ENCODE measurements at places on chromosomes 16 and 17.

DNA sequence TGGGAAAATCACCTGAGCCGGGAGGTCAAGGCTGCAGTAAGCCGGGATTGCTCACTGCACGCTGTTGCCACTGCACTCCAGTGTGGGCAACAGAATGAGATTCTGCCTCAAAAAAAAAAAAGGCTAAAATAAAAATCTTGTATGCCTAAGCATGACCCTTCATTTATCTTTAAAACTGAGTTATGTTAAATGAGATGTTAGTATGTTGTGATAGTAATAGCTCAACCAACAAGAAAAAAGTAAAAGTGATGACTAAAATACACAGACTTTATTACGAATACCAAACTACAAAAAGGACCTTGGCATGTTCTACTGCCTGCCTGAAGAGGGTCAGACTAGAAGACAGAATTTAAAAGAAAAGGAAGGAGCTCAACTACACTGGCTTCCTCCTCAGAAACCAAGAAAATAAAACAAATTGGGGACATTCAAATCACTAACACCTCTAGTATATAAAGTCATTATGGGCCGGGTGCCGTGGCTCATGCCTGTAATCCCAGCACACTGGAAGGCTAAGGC is 4.4 kb downstream of the SMURF2 start:
- DNase-seq = no peak

- DNase-seq = no peak
Observed at GRCh38 chr17:74427048-74427762, 4.7 kb upstream of the GPRC5C start.

DNA sequence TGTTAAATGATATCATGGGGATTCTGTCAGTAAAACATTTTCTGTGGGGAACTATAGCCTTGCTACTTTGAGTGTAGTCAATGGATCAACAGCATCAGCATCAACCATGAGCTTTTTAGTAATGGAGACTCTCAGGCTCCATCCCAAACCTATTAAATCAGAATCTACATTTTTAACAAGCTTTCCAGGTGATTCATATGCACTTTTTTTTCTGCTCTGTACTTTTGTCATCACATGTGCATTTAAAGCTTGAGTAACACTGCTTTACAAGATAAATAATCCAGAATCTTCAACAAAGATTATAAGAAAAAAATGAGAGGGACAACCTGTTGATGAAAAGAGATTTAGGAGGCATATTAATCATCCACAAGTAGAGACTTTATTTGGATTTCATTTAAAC is 23.5 kb downstream of the NUP93 start:
- DNase-seq = no peak

- DNase-seq = no peak
Observed at GRCh38 chr17:15377616-15378015, 36.2 kb upstream of the TEKT3 start.

DNA sequence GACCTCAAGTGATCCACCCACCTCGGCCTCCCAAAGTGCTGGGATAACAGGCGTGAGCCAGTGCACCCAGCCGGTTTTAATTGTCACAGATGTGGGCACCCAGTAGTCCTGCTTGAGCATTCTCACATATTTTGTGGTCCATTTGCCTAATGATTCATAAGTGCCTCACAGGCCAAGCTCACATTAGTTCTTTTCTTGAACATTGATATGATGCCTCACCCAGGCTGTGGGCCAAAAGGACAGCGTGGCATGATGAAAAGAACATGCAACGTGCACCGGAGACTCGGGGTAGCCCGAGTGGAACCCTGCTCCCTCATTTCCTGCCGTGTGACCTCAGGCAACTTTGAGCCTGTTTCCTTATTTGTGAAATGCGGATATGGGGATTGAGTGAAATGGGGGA is 181.9 kb downstream of the SNX29 start:
- DNase-seq = no peak

DNA sequence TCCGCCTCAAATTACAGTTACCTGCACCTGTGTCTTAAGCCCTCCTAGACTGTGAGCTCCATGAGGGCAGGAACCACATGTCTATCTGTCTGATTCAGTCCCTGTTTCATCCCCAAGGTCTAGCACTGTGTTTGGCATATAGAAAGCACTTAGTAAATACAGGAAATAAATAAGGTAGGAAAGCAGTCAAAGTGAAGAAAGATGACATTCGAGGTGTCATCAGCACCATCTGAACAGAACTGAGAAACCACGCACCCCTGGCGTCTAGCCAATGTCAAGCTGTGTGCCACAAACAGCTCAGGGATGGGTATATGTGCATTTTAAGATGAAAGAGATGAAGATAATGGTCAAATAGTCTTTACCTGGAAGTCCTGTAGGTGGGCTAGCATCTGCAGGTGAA is 79.6 kb upstream of the ATP2A3 start:
- peak; percentile 69 for DNase-seq

- DNase-seq = no peak
Observed at GRCh38 chr16:84175350-84176081, 11.3 kb downstream of the TAF1C start.

GRCh38 chr16:81278526-81278925 is 36.2 kb upstream of the GAN start:
- DNase-seq = no peak

DNA sequence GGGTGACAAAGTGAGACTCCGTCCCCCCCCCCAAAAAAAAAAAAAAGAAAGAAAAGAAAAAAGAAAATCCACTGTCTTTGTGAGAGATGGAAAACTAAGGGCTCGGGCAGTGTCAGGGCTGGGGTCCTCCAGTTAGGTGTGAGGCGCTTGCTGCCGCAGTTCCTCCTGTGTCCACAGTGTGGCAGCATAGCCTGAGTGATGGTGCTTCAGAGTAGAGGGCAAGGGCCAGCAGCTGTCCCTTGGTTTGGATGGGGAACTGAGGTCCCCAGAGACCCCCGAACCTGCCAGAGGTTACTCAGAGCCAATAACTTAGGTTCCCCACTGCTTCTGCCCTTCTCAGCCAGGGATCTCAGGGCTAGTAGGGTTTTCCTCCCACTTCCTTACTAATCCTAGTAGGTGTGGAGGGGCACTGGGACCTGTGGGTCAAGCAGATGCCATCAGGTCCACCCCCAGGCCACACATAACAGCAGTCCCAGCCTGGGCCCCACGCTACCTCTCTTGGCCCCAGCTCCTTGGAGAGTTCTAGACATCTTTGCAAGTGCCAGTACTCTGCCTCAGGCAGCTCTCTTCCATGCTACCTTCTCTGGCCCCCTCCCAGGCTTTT is 7.9 kb upstream of the LLGL1 start:
- peak; percentile 75 for DNase-seq

GRCh38 chr16:30662449-30662848 is 4.2 kb downstream of the FBRS start:
- DNase-seq = no peak

GRCh38 chr16:12869698-12870427 is 31.5 kb upstream of the SHISA9 start:
- no peak for DNase-seq

DNA sequence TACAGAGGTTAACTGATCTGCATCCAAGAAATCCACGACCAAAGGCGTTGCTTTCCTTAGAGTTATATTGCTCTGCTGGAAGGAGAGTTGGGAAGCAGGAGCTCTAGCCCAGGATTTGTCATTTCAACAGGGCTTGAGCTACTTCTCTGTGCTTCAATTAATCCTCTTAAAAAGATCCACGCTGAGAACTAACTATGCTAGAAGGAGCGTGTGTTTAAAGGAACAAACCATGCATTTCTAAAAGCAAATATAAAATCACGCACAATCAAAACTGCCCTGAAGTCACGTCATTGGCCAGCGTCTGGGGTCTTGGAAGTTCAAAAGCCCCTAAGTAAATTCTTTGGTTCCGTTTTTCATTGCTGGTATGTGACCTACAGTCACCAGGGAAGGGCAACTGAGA is 1.1 kb downstream of the ARL6IP1 start:
- DNase-seq = no peak

DNA sequence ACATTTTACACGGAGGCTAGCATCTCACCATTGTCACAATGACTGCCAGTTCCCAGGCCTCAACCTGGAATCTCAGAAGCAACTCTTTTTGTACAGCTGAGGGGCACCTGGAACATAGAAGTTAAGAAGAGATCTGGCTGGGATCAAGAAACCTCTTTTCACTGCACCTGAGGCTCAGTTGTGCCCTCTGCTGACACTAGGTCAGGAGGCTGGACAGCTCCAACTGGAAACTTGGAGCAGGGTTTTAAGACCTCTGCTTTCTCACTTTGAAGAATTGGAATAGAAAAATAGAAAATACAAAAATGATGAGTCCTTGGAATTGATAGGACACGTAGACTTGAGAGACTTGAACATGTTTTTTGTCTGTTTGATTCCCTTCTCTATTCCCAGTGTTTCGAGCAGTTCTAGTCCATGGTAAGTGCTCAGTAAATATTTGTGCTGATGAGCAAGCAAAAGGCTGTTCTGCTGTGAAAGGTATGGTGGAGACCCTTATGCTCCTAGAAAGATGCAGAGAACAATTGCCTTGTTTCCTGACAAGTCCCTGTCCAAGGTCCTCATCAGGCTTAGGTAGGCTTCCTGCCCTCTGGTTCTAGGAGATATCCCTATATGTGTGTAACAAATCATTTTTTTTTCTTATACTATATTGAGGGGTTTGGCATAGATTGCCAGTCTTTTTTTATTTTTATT is 13.6 kb upstream of the PPM1D start:
- DNase-seq = no peak

DNA sequence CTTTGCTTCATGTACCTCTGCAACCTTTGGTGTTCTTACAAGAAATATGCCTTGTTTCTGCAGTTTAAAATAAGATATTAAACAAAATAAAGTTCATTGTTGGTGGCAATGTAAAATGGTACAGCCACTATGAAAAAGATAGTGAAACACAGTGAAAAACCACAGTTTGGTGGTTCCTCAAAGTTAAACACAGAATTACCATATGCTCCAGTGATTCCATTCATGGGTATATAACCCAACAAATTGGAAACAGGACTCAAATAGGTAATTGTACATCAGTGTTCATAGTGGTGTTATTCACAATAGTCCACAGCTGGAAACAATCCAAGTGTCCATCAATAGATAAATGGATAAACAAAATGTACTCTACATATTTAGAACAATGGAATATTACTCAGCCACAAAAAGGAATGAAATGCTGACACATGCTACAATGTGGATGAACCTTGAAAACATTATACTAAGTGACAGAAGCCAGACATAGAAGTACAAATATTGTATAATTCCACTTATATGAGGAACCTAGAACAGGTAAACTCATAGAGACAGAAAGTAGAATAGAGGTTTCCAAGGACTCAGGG is 49.2 kb downstream of the CUEDC1 start:
- DNase-seq = no peak

- no peak for DNase-seq
Observed at GRCh38 chr16:89884041-89884421, 10.6 kb downstream of the TCF25 start.

DNA sequence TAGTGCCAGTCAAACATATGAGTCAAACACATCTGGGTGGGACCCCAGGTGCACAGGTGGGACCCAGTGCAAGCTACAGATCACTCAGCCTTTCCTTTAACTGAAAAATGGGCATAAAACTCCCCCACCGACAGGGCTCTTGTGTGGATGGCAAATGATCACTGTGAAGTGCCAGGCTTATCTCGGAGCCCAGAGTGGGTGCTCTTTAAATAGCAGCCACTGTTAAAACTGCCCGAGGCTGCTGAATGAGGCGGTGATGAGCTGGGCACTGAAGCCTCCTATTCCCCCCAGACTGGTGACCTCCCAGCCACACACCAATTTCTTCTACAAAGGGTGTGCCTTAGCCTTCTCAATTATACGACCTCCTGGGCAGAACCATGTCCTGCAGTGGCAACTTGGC is 433.8 kb downstream of the SLC39A11 start:
- DNase-seq = no peak

GRCh38 chr17:53390575-53390974 is 432.2 kb upstream of the KIF2B start:
- no peak for DNase-seq

DNA sequence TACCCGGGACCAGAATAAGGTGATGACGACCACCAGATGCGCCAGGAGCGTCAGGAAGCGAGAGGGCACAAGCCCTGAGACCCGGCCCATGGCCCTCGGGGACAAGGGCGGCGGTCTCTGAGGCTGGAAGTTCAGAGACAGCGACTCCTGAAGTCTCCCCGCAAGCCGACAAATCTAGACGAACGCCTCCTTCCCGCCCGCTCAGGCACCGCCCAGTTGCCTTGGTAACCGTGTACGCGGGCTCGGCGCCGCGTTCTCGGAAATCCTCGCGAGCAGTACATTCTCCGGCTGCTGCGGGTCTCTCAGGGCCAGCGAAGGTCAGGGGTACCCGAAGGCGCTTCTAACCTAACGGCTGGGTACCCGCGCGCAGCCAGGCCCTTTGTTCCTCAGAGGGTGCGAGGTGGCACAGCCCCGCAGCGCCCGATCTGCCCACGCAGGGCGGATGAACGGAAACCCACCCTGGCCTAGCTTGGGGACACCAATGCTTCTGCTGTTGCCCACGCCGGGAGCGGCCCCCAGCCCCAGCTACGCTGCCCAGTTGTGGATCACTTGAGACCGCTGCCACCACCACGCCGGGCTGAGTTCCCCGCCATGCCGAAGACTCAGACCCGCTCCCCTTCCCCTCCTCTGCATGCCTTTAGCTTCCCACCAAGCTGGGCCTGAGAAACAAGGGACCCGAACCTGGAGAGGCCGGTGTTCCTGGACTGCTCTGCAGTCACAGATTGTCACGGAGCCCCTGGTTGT is at the start of gene TMEM107:
TMEM107 (minus strand) TSS at position 184 of the 744 bp plus-strand sequence; CDS start at position 90, 94 bp downstream.
- DNase-seq = peak; percentile 90

- no peak for DNase-seq
Observed at GRCh38 chr17:74776990-74777389, 845 bp upstream of the NAT9 start.

DNA sequence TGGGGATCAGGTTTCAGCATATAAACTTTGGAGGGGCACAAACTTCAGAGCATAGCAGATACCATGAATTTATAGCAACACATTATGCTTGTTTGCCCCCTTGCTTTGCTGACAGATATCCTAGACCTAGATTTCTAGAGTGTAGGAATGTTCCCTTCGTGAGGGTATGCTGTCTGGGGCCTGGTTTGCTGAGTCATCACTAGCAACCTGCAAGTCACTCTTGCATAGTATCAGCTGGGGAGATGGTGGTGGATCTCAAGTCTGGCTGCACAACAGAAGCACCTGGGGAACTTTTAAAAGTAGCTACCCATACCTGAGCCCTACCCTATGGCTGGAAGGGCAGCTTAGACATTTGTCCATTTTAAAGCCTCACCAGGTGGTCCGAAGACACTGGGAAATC is 22.3 kb upstream of the HSBP1 start:
- no peak for DNase-seq

DNA sequence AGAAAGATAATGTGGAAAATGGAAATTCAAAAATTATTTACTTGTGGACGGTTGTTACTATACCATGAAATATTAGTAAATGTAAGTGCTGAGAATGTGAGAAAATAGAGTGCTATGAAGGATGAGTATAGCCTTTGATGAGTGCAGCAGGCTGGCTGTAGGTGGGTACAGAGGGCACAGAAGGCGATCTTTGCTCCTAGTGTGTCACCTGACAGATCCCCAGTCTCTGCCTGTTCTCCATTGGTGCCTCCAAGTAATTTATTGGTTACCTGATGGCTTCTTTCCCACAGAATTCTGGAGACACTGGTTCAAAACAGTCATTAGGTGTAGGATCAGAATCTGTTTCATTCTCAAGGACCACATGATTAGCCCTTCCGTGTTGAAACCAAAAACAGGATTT is 28.9 kb downstream of the ABCA9 start:
- DNase-seq = no peak

Data from CD4-positive, alpha-beta T cell treated with Interleukin-12 subunit alpha and Interleukin-12 subunit beta, for 1 hour (primary cell).